ENCODE measurements at places on chromosomes 2 and 18.

GRCh38 chr2:46776687-46777327 is 138.8 kb downstream of the MCFD2 start:
- no peak for DNase-seq

GRCh38 chr2:170180031-170180566 is 2.2 kb downstream of the MYO3B start:
- DNase-seq: no peak

DNA sequence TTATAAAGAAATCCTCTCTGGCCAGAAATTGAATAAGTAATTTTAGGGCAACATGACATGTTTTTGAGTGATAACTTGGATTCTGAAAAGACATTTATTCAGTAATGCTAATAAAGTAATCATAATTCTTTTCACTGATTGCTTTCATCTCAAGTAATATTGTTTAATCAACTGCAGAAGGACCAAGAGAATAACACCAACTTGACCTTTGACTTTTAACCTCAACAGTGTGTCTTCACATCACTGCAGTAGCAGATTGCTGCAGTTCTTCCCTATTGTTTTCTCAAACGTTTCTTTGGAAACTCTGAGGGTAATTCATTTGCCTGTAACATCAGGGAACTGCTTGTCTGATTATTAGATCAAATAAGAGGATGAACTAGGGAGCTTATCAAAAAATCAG is 104.9 kb upstream of the UPP2 start:
- DNase-seq: no peak

DNA sequence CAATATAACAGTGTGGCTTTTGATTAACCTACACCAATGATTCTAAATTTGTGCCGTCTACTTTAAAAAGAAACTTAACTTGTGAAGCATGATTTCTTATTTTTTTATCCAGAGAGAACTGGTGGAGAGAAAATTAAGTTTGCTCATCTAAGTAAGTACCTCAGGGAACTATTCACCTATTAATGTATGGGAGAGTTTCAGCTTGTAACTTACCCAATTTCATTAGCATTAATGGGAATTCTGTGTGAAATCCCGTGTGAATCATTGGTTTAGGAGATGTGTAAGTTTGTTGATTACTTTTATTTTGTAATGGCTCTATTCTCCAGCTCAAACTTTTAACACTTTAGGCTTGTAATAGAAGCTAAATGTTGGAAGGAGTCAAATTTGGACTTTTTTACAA is 1061.5 kb downstream of the TDRD15 start:
- no peak for DNase-seq

DNA sequence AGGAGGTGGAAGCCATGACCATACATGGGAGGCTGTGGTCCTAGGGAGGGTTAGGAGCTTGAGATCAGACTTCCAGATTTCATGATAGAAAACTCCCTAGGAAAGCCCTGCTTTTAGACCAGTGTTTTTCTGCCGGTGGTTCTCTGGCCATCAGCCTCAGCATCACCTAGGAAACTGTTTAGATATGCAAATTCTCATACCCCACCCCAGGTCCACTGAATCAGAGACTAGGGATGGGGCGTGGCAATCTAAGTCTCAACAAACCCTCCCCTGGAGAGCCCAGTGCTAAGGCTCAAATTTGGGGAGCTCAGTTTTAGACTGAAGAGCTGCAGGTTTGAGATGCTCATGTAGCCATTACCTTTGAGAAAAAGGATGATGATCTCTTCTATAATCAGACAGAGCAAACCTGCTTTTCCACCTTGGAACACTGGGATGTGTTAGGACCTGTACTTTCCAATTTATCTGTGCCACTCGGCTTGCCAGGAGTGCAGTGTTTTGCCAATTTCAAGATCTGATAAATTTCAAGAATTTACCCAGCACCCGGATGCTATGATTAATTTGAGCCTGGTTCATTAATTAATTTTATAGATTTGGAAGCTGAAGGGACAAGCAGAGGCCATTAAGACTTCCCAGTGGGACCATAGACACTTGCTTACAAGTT is 31.5 kb upstream of the LYPD6B start:
- no peak for DNase-seq

DNA sequence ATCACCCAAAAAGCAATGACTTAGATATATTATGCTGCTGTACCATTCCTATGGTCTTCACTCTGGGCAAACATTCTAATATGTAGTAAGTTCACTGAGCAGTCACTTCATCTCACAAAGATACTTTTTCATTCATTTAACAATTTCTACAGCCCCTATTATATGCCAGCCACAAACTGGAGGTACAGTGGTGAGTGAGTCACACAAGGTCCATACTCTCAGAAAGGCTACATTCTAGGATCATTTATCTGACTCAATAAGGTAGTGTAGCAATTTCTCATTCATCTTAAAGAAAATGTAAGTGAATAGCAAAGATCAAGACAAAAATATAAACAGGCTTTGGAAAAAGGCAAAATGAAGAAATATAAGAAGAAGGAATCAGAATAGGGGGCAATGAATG is 40.5 kb downstream of the NHEJ1 start:
- no peak for DNase-seq

DNA sequence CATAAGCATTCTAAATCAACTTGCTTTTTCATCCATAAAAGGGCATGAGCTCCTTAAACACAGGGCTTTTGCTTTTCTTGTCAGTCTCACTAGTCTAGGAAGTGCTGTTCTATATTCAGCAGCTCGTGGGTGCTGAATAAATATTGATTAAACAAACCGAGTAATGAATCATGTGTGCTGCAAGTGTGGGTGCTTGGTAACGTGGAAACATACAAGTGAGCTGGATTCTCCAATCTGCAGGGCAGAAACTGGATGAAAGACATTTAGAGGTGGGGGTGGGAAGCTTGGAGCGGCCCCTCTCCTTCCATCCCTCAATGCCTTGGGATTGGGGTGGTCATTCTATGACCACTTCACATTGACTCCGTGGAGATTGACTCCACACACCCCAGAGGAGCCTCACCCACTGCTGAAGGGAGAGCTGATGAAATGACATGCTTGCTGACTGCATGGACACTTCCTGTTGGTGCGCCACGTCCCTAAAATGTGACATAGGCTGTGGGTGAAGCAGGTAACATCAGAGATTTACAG is 114.6 kb downstream of the DOCK10 start:
- DNase-seq: peak; percentile 49

- DNase-seq: no peak
These were observed 245.4 kb downstream of the ATAD2B start for GRCh38 chr2:23681356-23682140.

DNA sequence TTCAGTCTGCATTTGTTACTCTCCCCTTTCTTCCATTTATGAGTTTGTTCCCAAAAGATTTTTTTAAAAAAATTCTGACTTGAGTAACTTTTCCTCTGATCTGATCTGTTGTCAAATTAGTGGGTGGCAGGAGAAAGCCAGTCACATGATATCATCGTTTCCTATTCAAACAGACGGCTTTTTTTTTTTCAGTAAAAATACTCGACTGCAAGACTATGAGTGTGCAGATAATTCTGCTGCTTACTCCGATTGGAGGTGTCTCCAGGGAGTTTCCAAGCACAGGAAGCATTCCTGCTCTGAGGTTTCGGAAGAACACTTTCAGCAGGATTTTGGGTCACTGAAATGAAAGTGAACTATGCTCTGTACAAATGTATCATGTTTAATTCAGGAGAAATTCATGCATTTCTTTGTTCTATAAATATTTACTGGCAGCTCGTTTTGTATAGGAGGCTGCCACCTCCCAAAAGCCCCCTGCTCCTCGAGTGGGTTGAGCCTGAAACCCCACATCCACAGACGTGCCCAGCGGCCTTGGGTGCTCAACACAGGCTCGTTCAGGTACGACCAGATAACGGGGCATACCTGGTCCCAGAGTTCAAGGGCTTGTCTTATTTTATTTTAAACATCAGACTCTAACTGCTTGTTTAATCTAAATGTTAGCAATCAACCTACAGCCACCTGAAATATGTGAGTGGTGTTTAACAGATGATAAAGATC is 126.9 kb upstream of the ZNF516 start:
- DNase-seq: no peak

- DNase-seq: no peak
These were observed 227.0 kb upstream of the COPS8 start for GRCh38 chr2:236858661-236859060.

DNA sequence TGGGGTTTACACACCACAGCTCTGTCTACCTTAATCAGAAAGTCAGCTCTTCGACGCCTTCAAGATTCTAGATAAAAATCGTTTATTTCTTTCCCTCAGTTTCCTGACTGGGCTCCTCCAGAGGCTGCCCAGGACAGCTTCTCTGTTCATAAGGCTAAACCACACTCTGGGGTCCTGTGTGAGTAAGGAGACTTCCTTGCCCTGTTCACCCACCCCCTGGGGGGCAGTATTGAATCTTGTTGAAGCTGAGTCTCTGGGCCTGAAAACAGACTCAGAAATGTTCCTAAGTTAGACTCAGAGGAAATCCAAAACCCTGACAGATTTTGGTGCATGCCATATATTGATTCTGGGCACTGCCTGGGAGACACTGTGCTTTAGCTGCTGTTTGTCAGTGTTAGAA is 43.0 kb downstream of the G6PC2 start:
- DNase-seq: no peak

DNA sequence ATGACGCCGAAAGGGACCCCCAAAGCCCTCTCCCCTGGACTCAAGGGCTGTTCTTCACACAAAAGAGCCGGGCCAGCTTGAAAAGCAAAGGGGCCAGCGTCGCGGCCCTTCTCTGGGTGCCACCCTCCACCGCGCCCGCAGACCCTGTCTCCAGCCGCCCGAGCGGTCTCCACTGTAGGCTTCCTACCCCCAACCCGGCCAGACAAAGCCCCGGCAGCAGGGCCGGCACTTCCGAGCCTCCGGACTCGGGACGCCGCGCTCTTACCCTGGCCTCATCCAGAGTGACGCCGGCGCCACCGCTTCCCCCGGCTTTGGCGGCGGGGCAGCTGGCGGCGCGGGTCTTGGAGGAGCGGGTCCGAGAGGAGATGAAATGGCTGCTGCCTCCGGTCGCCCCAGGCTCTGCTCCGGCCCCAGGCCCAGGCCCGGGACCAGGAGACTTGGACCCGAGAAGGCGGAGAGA is 603 bp downstream of the ATAD2B start:
- DNase-seq: peak; percentile 19

DNA sequence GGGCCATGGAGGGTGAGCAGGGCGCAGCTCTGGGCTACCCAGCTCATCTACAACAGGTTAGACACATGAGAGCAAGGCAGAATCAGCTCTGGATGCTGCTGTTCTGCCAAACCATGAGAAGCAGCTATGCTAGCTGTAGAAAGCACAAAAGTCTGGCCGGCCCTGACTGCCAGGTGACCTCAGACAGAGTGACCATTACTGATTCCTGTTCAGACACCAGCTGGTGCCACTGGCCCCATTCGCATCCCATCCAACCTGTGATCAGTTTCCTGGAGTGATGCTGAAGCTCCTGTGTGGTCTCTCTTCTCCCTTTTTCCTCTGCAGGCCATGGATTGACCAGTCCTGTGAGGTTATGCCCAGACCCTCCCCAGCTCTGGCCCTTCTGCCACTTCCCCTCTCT is 14.3 kb downstream of the RBMS1 start:
- DNase-seq: no peak

DNA sequence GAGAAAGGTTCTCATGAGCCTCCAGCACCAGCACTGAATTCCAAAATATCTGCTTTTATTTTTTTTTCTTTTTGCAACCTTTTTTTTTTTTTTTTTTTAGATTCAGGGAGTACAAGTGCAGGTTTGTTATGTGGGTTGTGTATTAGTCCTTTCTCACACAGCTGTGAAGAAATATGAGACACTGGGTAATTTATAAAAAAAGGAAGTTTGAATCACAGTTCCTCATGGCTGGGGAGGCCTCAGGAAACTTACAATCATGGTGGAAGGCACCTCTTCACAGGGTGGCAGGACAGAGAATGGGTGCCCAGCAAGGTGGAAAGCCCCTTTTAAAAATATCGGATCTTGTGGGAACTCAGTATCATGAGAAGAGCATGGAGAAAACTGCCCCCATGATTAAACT is 7.9 kb upstream of the TMX3 start:
- no peak for DNase-seq

- no peak for DNase-seq
These were observed 102.9 kb downstream of the NFATC1 start for GRCh38 chr18:79498662-79499061.

DNA sequence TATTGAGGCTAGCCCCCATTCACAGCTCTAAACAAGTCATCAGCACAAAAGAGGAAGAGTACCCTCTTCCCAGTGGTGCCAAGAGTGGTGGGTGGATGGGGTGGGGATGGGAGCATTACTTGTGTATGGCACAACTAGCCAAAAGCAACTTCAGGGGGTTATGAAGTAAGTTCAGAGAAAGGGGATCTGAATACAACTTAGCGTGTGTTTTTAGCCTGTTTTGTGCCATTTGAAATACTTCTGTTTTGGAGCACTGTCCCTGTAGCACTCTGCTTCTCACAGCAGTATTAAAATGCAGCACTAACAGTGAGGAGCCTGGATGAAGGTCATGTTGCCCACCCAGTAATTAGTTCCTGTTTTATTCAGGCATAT is 113.5 kb downstream of the CRIM1 start:
- DNase-seq: no peak

GRCh38 chr2:175832866-175833265 is 169.2 kb downstream of the LNPK start:
- no peak for DNase-seq

DNA sequence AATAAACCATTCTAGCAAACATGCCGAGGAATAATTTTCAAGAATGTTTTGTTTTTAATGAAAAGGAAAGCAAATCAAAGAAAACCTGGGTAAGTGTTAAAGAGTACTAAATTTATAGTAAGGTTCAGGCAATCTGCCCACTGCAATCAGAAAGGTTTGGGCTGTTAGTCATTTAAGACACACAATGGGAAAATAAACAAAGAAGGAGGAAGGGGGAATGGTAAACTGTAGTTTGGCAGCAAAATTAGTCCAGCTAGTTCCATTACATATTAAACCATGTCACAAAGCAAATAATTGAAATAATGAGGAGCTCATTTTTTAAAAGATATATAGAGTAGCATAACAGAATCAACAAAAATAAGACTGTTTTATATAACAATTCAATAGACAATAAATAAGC is 87.5 kb upstream of the COPS8 start:
- DNase-seq: no peak

DNA sequence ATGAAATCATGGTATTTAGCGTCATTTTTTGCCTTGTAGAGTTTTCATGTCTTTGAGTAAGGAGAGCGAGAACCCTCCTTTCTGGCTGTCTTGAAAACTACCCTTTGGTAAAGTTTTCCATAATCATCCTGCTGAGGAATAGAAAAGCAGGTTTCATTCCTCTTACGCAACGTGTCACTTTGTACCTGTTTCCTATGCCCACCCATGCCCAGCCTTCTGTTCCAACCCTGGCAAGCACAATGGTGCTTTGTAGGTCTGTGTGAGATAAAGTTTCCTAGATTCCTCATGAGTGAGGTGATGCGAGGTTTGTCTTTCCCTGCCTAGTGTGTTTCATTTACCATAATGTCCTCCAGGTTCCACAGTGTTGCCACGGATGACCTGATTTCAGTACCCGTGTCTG is 29.3 kb downstream of the CCDC74A start:
- DNase-seq: no peak

- no peak for DNase-seq
These were observed 930.0 kb upstream of the KLHL29 start for GRCh38 chr2:22454826-22455485.

GRCh38 chr2:203908797-203909185 is 27.8 kb upstream of the ICOS start:
- DNase-seq: no peak

- no peak for DNase-seq
These were observed 212.1 kb downstream of the CDH2 start for GRCh38 chr18:27964811-27965210.

GRCh38 chr18:70553936-70554260 is 265.1 kb downstream of the SOCS6 start:
- DNase-seq: no peak

GRCh38 chr2:202592566-202592965 is 42.2 kb upstream of the FAM117B start:
- DNase-seq: no peak

- DNase-seq: no peak
These were observed 75.3 kb downstream of the REV1 start for GRCh38 chr2:99414566-99414965.

All from activated effector memory CD4-positive, alpha-beta T cell treated with Interleukin-2 at 50 U/mL for 16 hours (primary cell).